ENCODE measurements at places on chromosomes 7 and 10.

- DNase-seq: no peak
Observed at GRCh38 chr10:30041196-30042105, 17.9 kb downstream of the JCAD start.

DNA sequence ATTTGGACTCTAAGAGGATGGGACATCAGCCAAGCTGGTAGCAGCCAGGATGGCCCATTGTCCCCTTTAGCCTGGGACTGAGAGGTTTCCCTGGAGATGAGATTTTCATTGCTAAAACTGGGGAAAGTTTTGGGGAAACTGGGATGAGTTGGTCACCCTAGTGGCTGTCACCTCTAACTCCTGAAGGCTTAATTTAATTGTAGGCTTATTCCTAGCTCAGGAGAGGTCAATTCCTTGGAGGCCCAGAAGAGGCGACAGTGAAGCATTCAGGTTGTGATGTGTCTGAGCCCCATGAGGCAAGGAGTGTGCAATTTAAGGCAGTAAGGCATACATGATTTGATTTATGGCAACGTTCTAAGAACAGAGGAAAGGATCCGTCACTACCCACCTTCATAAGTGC lies 24.9 kb upstream of the JAZF1 start:
- no peak for DNase-seq

- no peak for DNase-seq
Observed at GRCh38 chr10:103884681-103885139, 29.3 kb upstream of the SH3PXD2A start.

DNA sequence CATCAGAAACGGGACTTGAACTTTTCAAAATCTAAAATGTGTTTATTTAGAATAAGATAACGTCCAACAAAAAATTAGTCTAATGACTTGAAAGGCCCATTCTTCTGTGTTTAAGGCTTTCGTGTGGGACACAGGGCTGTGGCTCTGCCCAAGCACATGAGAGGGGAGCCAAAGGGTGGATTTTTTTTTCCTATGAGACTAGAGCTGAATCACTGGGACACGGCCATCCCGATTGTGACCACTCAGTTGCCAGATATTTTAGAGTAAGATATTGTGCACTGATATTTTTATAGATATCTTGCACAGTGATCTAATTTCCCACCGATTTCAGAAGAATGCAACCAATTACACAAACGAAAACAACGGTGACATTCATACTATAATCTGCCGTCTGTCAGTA lies 99.9 kb downstream of the ANK3 start:
- DNase-seq: no peak

- no peak for DNase-seq
Observed at GRCh38 chr7:77917500-77918262, 119.1 kb downstream of the PHTF2 start.

GRCh38 chr10:34010891-34011290 lies 676.4 kb upstream of the NRP1 start:
- DNase-seq: no peak

DNA sequence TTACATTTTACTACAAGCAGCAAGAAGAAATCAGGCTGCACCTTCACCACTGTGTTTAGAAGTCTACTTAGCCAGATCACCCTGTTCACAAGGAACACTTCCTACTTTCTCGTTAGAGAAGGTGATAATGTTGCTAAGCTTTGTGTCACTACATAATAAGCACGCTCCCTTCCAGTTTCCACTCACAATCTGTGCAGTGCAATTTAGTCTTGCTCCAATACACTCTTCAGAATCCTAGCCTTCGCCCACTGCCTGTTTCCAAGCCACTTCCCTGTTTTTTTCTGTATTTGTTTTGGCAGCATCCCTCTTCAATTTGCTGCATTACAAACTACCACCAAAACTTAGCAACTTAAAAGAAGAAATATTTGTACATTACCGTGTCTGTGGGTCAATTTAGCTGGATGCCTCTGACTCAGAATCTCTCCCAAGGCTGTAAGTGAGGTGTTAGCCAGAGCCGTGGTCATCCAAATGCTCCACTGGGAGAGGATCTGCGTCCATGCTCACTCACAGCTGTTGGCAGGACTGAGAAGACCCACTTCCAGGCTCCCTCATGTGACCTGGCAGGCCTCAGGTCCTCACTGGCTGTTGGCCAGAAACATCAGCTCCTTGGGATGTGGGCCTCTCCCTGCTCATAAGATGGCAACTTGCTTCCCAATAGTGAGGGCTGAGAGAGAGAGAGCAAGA lies 110.4 kb downstream of the PON1 start:
- no peak for DNase-seq

DNA sequence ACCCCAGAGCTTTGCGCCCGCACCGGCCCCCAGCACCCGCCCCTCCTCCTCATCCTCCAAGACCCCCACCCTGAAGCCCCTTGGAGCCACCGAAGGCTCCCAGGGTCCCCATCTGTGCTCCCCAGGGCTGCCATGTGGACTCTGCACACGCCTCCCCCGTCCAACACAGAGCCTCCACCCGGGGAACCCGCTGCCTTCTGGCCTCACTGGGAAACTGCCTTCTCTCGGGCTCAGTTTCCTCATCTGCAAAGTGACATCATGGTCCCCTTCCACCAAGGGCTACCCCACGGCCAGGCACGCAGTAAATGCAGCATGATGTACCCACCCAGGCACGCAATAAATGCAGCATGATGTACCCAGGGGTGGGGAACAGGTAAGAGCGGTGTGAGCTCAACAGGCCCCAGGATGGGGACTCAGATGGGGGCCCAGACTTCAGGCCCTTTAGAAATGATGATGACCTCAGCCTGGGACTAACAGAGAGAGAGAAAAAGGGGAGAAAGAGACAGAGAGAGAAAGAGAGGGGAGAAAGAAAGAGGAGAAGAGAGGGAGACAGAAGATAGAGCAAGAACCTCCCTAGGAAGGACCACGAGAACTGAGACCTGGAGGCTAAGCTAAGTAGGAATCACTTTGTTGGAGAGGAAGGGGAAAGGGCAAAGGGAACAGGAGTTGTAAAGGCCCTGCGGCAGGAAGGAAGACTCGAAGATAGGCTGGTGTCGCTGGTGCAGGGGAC lies 2.5 kb upstream of the MICALL2 start:
- DNase-seq: no peak

DNA sequence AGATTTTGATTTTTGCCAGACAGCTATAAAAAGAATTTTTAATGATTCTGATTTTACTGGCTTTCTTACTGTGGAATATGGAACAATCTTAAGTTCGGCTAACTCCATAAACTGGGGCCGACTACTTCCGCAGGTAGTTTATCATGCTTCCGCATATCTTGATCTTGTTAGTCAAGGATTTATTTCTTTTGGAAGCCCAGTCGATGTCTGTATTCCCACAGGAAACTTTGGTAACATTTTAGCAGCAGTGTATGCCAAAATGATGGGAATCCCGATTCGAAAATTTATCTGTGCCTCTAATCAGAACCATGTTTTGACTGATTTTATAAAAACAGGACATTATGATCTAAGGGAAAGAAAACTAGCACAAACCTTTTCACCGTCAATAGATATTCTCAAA lies 8.1 kb downstream of the THNSL1 start:
- no peak for DNase-seq

DNA sequence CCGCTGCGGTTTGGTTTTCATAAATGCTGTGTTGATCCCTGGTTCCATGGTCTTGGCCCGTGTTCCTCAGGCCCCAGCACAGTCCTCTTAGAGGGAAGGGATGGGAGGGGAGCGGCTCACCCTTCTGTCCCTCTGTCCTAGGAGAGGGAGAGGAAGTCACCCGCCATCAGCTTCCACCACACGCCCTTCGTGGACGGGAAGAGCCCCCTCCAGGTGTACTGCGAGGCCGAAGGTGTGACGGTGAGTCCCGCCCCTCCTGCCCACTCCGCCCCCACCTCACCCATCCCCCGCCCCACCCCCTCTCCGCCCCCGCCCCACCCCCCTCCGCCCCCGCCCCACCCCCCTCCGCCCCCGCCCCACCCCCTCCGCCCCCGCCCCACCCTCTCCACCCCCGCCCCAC lies 37.5 kb upstream of the DPYSL4 start:
- no peak for DNase-seq

- no peak for DNase-seq
Observed at GRCh38 chr10:19194866-19195265, 146.3 kb downstream of the MALRD1 start.

DNA sequence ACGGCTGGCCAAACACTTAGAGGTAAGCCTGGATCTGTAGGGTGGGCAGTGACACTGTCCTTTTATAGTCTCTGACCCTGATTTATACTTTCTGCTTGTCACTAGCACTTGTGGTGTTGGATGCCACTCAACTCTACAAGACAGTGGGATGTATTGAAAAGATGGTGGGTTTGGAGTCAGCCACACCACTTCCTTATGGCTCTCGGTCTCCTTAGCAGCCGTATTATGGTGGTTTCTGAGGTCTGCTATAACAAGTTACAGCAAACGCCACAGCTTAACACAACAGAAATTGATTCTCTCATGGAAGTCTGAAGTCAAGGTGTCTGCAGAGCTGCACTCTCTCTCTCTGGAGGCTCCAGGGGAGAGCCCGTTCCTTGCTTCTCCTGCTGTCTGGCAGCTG lies 14.7 kb downstream of the ITIH2 start:
- no peak for DNase-seq

- no peak for DNase-seq
Observed at GRCh38 chr7:111658546-111658945, 96.3 kb upstream of the IMMP2L start.

DNA sequence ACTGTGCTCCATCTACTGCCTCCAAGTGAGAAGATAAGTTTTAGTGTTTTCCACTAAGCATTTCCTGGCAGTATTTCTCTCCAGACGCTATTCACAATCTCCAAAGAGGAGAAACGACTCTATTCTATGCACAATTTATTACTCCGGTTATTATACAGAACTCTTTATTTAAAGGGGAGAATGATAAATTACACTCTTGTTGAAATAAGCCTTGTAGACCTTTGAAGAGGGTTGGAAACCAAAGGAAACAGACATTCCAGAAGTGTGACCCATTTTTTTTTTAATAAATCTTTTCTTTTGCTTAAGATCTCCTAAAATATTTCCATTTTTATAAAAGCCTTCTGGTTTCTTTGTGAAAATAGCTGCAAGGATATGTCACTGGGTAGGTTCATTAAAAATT lies 76.1 kb upstream of the HDAC9 start:
- no peak for DNase-seq

- no peak for DNase-seq
Observed at GRCh38 chr7:45225948-45226335, 68.4 kb downstream of the RAMP3 start.

DNA sequence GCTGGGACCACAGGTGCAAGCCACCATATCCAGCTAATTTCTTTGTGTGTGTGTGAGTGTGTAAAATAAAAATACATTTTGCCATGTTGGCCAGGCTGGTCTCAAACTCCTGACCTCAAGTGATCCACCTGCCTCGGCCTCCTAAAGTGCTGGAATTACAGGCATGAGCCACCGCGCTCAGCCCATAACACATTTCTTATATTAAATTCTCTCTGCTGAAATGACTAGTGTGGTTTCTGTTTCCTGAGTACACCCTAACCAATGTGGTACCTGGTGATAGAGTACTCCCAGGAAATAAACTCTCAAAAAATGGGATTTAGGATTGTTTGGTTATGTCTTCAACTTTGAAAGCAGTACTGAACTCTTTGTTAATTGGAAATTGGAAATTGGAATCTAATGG lies 19.4 kb upstream of the FHIP2A start:
- DNase-seq: no peak

GRCh38 chr7:45601094-45601493 lies 26.9 kb downstream of the ADCY1 start:
- DNase-seq: no peak

- no peak for DNase-seq
Observed at GRCh38 chr7:37346761-37347160, 101.9 kb downstream of the ELMO1 start.

DNA sequence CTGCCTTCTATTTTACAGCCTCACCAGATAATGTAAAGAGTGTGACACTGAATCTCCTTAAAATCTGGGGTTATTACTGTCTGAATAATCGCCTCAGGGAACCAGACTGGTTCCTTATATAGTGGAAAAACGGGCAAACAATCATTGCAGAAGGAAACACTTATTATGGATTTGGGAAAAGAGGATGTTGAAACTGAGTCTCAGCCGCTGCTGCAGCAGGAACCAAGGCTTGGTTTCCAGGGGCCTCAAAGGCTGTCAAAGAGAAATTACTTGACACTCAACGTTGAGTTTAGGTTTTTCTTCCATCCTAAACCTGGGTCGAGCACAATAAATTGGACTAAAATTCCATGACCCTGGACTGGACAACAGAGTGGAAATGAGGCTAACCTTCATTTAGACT lies 103.8 kb upstream of the AHR start:
- no peak for DNase-seq

- no peak for DNase-seq
Observed at GRCh38 chr7:3432911-3433310, 131.9 kb downstream of the SDK1 start.

DNA sequence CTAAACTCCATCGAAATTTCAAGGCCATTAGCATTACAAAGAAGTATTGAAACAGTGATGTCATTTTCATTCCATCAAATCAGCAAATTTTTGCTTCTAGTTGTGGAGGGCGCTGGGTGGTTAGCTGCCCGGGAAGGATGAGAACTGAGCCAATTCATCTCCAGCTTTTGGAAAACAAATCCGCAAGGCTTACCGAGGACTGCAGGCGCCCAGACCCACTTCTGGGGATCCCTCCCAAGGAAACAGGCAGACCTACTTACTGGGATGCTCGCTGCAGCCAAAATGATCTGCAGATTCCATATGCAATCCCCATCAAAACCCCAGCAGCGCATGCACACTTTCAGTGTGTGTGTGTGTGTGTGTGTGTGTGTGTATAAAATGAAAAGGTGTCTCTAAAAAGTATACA lies 19.2 kb downstream of the TNRC18 start:
- no peak for DNase-seq

DNA sequence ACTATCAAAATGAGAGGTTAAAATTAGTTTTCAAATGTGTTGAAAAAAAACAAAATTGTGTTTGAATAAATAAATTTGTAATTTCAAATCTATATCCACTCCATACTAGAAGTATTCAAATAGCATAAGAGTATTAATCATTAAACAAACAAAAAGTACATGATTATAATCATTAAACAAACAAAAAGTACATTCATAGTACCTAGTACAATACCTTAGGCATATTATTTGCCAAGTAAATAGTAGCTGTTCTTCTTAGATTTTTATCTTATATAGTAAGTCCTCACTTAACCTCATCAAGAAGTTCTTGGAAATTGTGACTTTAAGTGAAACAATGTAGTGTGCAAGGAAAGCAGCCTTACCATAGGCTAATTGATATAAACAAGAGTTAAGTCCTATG lies 349.3 kb upstream of the VWC2 start:
- DNase-seq: no peak

GRCh38 chr10:8238986-8239385 lies 184.5 kb downstream of the GATA3 start:
- no peak for DNase-seq
